Stomach (tissue), 19 donors: ENCODE measurements at places on chromosomes 3 and 15. TPM values are rescaled to one million over a fixed set of nuclear protein-coding genes. Genes with fewer than 3 reads are reported as not detected.

The COL8A1 gene
- total RNA-seq, result 11.7 TPM

The FBXO45 gene
- 12.1 TPM for total RNA-seq

The TICRR gene
- total RNA-seq, result 1.6 TPM

The CHP1 gene
- total RNA-seq, result 347 TPM

The CCR8 gene
- not detected for total RNA-seq

The TBC1D5 gene
- total RNA-seq, result 25.1 TPM

The PRKAR2A gene
- 65.9 TPM for total RNA-seq

The OR5K2 gene
- not detected for total RNA-seq

The SH3BP5 gene
- 27.5 TPM for total RNA-seq

The SCG5 gene
- not detected for total RNA-seq

The RYR3 gene
- 24.6 TPM for total RNA-seq

The KNG1 gene
- not detected for total RNA-seq

The IGSF11 gene
- total RNA-seq, result 9.5 TPM

The METTL6 gene
- 2.7 TPM for total RNA-seq

The FGF12 gene
- total RNA-seq, result 0.45 TPM

The IQCH gene
- total RNA-seq, result 0.29 TPM

The PCYT1A gene
- 58.7 TPM for total RNA-seq

The IVD gene
- 73.9 TPM for total RNA-seq

The TMEM158 gene
- 0.89 TPM for total RNA-seq

The FURIN gene
- 81.1 TPM for total RNA-seq

The PEX11A gene
- total RNA-seq, result 3.0 TPM

The CACNA2D2 gene
- 45.8 TPM for total RNA-seq

The DNAJC19 gene
- 51.3 TPM for total RNA-seq

The FANCD2OS gene
- not detected for total RNA-seq

The PLSCR5 gene
- not detected for total RNA-seq

The DGKG gene
- total RNA-seq, result 1.2 TPM

The SPINT1 gene
- total RNA-seq, result 178 TPM

The HES1 gene
- total RNA-seq, result 43.1 TPM

The PLA2G4E gene
- total RNA-seq, result not detected

The DAZL gene
- total RNA-seq, result not detected

The CXCR6 gene
- total RNA-seq, result not detected

The IMPG2 gene
- total RNA-seq, result 0.73 TPM

The CSPG5 gene
- total RNA-seq, result not detected

The RASGRP1 gene
- 3.9 TPM for total RNA-seq

The NDN gene
- 11.1 TPM for total RNA-seq

The SLC12A1 gene
- total RNA-seq, result not detected

The CYP8B1 gene
- not detected for total RNA-seq

The AADAC gene
- total RNA-seq, result not detected

The SPINK8 gene
- not detected for total RNA-seq

The MFN1 gene
- total RNA-seq, result 18.2 TPM

The TGM5 gene
- total RNA-seq, result not detected

The CPN2 gene
- not detected for total RNA-seq

The JMJD7 gene
- 0.58 TPM for total RNA-seq

The TNNC1 gene
- total RNA-seq, result not detected

The ALPK3 gene
- 0.58 TPM for total RNA-seq

The HCN4 gene
- total RNA-seq, result 0.45 TPM

The RPUSD2 gene
- total RNA-seq, result not detected

The GP5 gene
- not detected for total RNA-seq

The LRRK1 gene
- total RNA-seq, result 8.5 TPM

The CPNE4 gene
- 8.9 TPM for total RNA-seq

The SLC6A6 gene
- 15.6 TPM for total RNA-seq

The SERINC4 gene
- total RNA-seq, result not detected
